HCT116 (cell line): ENCODE measurements at places on chromosomes 16 and 17.

DNA sequence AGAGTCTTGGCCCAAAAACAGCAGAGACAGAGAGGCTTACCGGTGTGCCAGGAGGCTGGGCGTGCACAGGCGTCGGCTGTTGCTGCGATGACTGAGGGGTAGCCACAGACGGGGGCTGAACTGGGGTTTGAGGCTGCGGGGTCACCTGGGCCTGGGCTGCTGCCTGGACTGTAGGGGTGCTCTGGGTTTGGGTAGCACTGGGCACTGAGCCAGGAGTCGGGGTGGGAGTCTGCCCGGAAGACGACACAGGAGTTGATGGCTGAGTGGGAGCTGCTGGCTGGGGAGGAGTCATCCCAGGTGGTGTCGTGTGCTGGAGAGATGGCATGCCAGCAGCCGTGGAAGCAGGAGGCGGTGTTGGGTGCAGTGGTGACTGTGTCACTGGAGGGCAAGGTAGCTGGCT is 53.2 kb upstream of the TRAP1 start:
- no peak for DNase-seq

- DNase-seq, result no peak
These were observed 107.0 kb downstream of the ARHGAP44 start for GRCh38 chr17:12896180-12896785.

- DNase-seq, result no peak
These were observed 17.9 kb upstream of the NSMCE1 start for GRCh38 chr16:27286451-27286850.

GRCh38 chr17:3968886-3969524 is 4.8 kb upstream of the ATP2A3 start:
- DNase-seq, result no peak

DNA sequence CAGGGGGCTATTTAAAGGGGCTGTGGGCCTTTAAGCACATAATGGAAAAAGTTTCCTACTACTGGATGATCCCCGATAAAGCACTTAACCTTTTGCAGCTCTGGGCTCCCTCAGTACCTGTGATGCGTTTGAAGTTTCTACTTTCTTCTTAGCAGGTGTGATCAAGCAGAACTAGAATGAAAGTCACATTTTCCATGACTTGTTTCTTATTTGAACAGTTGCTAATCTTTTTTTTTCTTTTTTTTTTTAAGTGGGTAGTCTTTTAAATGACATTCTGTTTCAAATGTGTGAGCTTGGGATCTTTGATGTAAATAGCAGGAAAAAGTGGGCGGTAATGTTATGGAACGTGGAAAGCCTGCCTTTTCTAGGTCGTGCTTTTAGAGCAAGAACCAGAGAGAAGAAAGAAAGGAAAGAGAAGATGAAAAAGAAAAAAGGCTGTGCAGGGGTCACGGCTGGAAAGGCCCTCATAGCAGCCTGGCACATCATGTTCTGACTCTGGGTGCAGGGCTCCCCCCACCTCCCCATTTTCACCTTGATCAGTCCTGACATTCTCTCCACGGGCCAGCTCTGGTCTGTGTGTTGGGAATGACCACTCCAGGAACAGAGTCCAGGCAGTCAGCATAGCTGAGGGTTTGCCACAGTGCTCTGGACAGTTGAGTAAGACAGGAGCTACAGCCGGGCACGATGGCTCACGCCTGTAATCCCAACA is 150.6 kb downstream of the CLEC16A start:
- DNase-seq, result no peak

DNA sequence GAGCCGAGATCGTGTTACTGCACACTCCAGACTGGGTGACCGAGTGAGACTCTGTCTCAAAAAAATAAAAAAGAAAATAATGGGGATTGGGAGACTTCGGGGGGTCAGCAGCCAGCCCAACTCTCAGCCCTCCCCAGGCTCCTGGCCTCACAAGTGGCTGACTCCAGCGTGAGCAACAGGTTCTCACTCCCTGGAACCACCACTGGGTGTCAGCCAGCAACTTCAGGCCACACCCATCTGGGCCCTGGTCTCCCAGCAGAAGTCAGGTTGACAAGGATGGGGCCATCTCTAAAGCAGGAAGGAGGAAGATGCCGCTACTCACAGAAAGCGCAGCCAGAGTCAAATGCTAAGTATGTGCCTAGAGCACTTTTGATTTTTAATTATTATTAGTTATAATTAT is 139.4 kb downstream of the C16orf78 start:
- no peak for DNase-seq

GRCh38 chr17:39071573-39071972 is 79.9 kb downstream of the PLXDC1 start:
- no peak for DNase-seq

DNA sequence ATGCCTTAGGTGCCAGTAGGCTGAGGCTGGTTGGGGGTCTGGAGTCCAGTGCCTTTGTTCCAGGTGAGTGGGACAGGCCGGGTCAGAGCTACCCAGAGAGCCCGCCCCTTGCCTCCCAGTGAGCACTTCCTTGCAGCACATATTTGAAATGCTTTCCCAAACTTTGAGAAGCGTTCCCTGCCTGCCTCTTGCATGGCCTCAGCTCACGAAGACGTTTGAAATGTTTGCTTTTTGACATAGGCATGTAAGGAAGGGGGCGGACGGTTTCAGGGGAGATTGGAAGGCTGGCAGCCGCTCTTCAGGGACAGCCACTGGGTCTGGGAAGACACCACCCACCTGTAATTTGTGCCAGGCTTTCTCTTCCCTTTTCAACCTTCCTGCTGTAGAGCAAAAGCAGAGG is 5.1 kb upstream of the FOXL1 start:
- no peak for DNase-seq

DNA sequence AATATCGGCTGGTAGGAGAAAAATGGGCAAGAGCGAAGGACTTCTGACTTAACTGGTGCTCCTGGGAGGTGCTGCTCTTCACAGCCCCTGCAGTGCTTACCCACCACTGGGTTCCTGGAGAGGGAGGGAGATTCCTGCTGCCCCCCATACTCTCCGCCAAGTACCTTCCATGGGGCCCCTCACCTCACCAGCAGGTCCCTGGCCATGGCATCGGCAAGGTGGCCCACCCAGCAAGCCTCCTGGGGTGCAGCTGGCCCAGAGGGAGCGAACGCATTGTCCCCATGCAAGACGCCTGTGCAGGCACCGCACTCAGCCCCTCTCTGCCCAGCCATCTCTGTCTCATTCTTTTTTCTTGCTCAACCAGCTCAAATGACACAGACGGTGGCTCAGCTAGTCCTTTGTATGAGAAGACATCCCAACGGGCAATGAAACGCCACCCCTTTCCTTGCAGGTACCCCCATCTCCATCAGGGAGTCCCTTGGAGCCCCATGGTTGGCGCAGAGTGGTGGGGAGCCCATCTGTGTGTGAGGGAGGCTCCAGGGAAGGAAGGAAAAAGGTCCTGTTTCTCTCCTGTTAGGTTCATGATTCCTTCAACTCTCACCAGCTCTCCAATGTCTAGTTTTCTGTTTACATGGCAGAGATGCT is 9.6 kb upstream of the ALDH3A1 start:
- DNase-seq, result no peak

GRCh38 chr17:18921912-18922451 is 30.0 kb upstream of the SLC5A10 start:
- DNase-seq, result no peak

DNA sequence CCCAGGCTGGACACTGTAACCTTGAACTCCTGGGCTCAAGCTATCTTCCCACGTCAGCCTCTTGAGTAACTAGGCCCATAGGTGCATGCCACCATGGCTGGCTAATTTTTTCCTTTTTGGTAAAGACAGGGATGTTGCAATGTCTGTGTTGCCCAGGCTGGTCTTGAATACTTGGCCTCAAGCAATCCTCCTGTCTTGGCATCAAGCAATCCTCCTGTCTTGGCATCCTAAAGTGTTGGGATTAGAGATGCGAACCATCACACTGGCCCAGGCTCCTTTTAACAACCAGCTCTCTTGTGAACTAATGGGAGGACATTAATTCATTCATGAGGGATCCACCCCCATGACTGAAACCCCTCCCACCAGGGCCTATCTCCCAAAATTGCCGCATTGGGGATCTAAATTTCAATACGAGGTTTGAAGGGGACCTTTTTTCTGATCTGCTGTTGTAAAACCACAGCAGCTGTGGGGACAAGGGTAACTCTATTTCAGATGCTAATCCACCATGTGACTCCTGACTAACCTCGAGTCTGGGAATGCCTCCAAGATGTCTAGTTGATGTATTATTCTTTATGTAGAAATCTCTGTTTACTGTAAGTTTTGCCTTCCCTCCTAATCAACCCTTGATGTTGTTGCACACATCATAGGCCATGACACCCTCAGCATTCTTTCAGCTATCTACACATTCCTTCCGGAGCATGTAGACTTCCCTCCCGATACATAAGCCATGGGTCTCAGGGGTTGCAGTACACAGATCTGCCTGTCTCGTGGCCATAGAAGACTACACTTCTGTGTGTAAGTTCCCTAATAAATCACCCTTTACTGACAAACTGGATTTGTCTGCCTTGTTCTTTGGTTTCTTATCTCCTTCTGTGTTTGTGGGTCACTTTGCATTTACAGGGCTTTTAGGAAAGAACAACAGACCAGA is 37.6 kb downstream of the RNF112 start:
- DNase-seq, result no peak

GRCh38 chr16:28623172-28623711 is 13.4 kb upstream of the SULT1A1 start:
- peak; percentile 43 for DNase-seq

- DNase-seq, result no peak
These were observed 56.2 kb downstream of the ADCY9 start for GRCh38 chr16:4060009-4060408.

- no peak for DNase-seq
These were observed 19.9 kb upstream of the C16orf87 start for GRCh38 chr16:46850619-46851555.

DNA sequence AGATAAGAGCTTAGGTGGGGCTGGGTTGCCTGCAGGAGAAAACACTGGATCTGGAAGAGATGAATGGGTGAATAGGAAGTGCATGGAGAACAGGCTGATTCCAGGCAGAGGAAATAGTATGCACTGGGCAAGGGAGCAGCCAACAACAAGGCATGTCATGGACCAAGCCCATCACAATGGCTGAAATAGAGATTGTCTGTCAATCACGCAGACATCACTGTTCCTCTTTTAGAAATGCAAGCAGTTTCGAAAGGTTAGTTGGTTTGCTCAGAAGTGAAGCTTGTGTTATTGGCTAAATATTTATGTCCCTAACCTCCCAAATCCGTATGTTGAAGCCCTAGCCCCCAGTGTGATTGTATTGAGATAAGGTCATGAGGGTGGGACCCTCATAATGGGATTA is 621.7 kb upstream of the CDH11 start:
- no peak for DNase-seq

GRCh38 chr17:20172376-20172775 is 163.2 kb downstream of the SPECC1 start:
- no peak for DNase-seq

- no peak for DNase-seq
These were observed at the start of gene RIPOR1 for GRCh38 chr16:67528222-67528869. Gene RIPOR1, plus strand, starts transcription at chr16:67528829. Its CDS starts 9,618 bp downstream, at chr16:67538447.

- DNase-seq, result no peak
These were observed 80.6 kb downstream of the NETO2 start for GRCh38 chr16:47063011-47063724.

DNA sequence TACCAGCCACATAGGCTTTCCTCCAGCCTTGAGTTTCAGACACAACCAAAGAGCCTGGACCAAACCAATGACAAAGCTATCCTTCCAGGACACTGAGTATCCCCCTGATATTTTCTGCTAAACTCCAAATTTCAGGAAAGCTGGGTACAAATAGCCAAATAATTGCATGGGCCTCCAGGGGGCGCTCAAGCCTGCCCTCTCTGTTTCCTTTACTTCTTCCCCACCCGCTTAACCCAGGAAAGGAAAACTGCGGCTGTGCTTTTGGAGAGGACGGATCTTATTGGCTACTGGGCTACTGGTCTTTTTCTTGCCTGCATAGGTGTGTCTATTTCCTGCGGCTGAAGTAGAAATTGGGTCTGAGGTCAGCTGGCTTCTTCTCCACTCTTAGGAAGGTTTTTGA is 30.1 kb downstream of the GNGT2 start:
- DNase-seq, result peak; percentile 74

- DNase-seq, result no peak
These were observed 34.9 kb downstream of the NDEL1 start for GRCh38 chr17:8470447-8471047.

GRCh38 chr16:7363422-7364417 is 31.1 kb downstream of the RBFOX1 start:
- DNase-seq, result no peak

DNA sequence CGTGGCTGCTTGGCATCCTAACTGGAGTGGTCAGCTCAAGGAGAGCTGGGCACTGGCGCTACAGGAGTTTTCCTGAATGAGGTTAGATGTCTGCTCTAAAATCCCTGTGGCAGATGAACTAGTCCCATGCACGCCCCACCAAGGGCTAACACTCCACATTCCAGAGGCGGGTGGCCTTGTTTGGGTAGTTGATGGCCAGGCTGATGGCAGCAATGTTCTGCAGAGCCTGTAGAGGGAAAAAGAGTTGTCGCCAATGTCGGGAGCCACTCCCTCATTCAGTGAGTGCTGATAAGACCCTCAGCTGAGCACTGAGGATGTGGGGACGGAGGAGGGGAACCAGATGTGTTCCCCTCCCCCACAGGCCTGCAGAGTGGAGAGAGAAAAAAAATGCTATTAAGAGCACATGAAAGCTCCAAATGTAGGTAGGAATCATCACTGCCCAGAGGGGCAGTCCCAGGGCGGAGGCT is 42.5 kb upstream of the ATP2A3 start:
- no peak for DNase-seq

DNA sequence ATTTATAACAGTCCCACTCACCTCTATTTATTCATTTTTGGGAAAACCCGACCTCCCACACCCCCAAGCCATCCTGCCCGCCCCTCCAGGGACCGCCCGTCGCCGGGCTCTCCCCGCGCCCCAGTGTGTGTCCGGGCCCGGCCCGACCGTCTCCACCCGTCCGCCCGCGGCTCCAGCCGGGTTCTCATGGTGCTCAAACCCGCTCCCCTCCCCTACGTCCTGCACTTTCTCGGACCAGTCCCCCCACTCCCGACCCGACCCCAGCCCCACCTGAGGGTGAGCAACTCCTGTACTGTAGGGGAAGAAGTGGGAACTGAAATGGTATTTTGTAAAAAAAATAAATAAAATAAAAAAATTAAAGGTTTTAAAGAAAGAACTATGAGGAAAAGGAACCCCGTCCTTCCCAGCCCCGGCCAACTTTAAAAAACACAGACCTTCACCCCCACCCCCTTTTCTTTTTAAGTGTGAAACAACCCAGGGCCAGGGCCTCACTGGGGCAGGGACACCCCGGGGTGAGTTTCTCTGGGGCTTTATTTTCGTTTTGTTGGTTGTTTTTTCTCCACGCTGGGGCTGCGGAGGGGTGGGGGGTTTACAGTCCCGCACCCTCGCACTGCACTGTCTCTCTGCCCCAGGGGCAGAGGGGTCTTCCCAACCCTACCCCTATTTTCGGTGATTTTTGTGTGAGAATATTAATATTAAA is 638 bp upstream of the TMEM88 start:
- no peak for DNase-seq

DNA sequence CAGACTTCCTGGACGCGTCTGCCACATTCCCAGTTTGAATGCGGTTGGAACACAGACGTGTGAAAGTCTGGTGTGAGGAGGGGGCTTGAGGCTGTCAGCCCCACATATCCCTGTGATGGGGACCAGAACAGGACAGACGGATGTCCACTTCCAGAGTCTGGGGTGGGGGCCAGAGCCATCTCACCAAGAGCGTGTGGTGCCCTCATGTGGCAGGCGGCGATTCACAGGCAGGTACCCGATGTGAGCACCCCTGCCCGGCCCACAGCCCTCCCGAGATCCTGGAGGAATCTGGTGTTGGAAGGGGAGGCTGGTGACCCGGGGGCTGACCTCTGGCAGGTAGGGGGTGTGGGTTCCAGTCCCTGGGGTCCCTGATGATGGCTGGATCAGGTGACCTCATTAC is 51.5 kb downstream of the ENGASE start:
- DNase-seq, result no peak

- no peak for DNase-seq
These were observed 3.2 kb downstream of the ACSF3 start for GRCh38 chr16:89096768-89097391.
